NCI-H1417 treated with DMSO at 0.1 percent for 48 hours (cell line): ENCODE measurements at places on chromosomes 3 and 15.
A peak's percentile ranks its signal among the peaks of the same experiment; 100 is the strongest.

GRCh38 chr3:186084264-186084663 lies 24.6 kb downstream of the ETV5 start:
- DNase-seq, result no peak

- no peak for DNase-seq
Measured at GRCh38 chr3:127987309-127987995, 64.8 kb upstream of the SEC61A1 start.

- DNase-seq, result no peak
Measured at GRCh38 chr15:68833700-68834331, 13.1 kb upstream of the ANP32A start.

DNA sequence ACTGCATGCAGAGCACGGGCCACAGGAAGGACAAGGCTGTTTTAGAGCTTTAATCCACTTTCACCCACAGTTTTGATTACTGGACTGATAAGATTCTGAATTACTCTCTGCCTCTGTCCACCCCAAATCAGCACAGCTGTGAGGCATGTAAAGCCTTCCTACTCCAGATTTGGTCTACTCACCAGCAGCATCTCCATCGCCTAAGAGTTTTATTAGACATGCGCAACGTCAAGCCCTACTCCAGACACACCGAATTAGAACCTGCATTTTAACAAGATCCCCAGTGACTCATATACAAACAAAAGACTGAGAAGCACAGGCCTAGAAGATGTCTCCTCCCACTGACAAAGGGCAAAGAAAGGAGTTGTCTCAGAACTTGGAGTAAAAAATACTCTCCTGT lies 221.2 kb downstream of the TUSC7 start:
- no peak for DNase-seq

DNA sequence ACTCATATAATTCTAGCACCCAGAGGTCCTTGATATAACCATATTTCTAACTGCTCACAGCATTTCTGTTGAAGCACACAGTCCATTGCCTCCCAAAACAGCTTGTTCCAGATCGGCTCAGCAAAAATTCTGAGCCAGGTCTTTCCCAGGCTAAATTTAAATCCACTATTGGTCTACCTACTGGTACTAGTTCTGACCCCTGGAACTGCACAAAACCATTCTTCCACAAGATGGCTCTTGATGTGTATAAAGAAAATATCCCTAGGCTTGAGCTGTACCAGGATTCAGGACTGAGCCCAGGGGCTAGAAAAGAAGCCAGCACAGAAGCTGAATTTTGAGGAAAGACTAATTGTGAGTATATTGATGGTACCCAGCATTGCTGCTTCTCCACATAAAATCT lies 75.4 kb upstream of the ABHD17C start:
- no peak for DNase-seq

GRCh38 chr3:54577313-54577712 lies 350.5 kb downstream of the LRTM1 start:
- no peak for DNase-seq

- no peak for DNase-seq
Measured at GRCh38 chr15:73838831-73839426, 34.4 kb upstream of the TBC1D21 start.

GRCh38 chr3:111723293-111724215 lies 128.4 kb upstream of the ZBED2 start:
- peak; percentile 68 for DNase-seq

GRCh38 chr3:14605067-14605466 lies 46.5 kb upstream of the CCDC174 start:
- DNase-seq, result no peak

GRCh38 chr3:181626036-181626435 lies 85.7 kb upstream of the SOX2 start:
- DNase-seq, result peak; percentile 30

GRCh38 chr3:137116619-137117018 lies 158.8 kb downstream of the IL20RB start:
- no peak for DNase-seq

- no peak for DNase-seq
Measured at GRCh38 chr3:26018889-26019288, 229.0 kb downstream of the OXSM start.

- no peak for DNase-seq
Measured at GRCh38 chr15:45351227-45351626, 27.1 kb downstream of the GATM start.

DNA sequence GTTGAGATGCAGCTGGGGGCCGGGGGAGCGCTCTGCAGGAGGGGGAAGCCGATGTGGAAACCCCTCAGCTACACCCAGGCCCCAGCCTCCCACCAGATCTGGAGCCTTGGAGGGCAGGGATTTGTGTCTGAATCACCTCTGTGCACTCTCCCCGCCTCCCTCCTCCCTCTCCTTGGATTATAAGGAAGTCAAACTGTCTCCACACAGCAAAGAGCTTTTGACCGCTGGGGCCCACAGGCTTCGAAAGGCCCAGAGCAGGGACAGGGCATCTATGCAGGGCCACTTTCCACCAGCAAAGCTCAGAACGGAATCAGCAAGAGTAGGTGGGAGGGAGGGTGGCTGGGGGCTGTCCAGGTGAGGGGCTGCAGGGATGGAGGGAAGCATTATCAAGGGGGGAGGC lies 68.9 kb downstream of the IQSEC1 start:
- no peak for DNase-seq

DNA sequence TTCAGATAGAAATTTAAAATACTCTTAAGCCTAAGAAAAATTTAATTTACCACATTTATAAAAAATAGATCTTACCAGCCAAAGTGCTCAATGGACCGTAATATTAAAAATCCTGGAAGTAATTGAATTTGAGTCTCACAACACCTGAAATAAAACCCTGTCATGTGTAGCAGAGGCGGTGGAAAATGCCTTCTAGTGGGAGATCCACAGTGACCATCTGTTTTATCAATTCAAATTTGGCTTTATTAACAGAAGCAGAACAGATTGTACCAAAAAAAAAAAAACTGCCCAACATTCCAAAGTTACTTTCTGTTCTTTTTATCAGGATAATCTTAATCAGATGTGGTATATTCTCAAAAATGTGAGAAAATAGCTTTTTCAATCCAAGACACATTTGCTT lies 71.7 kb downstream of the DMXL2 start:
- DNase-seq, result no peak

DNA sequence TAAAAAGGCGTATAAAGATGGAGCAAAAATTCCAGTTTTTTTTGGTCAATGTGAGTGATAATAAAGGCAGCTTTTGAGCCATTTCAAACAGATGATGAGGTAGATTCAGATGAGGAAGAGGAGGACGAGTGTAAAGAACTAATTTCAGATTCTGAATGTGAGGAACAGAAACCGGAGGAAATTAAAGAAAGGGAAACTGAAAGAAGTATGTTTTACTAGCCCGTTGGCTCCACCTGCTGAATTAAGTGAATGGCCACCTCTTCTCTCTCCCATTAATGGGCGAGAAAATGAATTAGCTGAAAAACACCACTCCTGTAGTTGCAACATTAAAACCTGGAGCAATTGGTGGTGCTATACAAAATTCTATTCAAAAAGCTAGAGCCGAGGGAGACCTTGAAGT lies 55.4 kb downstream of the CYP19A1 start:
- DNase-seq, result no peak

DNA sequence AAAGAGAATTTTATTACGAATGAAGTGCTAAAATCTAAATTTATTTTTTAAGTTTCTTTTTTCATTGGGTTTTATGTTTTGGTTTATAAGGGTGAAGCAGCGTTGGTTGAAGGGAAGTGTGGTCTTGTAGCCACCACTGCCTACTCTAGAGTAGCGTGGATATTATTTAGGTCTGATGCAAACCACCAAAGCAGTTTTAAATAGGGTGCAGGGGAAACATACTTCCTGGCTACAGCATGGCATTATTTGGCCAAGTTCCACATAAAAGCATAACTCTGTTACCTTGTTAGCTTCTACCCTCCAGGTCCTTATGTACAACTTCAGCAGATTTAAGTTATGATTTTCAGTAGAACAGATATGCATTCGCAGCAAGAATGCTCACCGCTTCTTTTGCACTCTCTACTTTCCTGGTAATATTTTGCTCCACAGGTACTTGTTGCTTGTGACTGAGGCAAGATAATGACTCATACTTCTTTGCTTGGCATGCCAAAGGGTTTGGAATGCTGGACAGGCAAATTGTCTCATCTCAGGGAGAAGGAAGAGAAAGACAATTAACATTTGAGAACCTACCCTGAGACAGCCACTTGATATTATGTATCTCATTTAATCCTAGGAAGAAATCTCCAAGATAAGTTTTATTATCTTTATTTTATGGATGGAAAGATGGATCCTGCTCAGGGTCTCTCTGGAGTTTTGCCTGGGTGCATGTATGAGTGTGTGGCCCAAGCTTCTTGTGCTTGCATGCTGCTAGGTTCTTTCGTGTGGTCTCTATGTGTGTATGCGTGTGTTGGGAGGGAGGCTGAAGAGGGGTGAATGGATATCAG lies 5.4 kb downstream of the TGFBR2 start:
- no peak for DNase-seq

DNA sequence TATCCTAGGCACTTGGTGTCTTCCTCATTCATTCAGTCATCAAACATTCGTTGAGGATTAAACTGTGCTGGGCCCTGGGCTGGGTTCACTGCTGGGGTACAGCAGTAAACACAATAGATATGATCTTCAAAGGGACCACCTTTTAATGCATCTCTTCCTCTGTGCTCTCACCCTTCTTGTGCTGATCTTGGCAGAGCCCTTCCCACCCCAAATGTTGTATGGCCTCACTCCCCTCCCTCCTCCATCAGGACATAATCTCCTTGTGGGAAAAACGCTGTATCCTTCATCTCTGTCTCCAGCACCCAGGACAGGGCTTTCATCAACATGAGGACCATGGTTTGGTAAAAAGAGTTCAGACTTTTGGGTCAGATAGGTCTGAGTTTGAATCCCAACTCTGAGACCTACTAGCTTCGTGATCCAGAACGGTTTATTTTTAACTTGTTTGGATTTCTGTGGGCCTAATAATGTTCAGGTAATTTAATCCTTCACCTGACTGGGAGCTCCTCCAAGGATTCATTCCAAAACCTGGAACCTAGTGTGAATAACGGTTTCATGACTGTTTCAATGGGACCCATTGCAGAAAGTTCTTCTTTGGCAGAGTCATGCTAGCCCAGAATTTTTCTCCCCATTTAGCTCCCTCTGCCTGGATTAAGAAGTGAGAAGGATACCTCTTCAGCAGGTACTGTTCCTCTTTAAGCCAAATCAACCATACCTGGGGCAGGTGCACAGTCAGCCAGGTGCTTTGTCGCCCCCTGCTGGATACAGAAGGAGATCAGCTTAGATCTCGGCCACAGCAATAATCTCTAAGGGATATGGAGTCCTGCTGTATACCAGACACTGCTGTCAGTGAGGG lies 5.2 kb upstream of the WNT7A start:
- DNase-seq, result peak; percentile 9

GRCh38 chr3:99526921-99527320 lies 111.5 kb upstream of the COL8A1 start:
- no peak for DNase-seq

DNA sequence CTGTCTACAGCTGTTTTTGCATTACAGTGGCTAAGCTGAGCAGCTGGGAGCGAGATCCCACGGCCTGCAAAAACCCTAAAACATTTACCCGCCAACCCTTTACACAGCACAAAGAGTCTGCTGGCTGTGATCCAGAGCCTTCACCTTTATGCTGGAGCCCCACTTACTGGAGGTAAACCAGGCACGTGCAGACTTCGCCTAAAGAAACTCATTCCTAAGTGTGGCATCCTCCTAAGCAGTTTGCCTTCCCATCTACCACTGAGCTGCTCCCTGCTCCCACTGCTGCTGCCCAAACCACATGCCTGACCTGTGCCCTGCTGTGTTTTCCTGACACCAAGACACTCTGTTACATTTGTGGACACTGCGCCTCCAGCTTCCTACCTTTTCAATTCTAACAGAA lies 53.0 kb downstream of the CHSY1 start:
- no peak for DNase-seq

DNA sequence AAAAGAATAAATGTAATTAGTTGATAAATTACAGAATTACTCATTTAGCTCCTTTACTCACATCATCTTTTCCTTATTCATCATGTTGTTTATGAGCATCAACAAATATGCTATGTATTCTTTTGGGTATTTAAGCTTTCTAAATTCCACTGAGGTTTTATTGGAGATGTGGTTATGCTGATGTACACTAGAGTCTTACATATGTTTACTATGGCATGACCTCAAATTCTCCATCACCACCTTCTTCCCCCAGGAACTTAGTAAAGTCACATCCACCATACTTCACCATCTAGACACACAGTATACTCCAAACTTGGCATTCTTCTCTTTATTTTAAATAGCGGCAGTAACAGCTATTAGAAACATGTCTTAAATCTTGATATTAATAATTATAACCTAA lies 74.1 kb upstream of the MELTF start:
- no peak for DNase-seq

DNA sequence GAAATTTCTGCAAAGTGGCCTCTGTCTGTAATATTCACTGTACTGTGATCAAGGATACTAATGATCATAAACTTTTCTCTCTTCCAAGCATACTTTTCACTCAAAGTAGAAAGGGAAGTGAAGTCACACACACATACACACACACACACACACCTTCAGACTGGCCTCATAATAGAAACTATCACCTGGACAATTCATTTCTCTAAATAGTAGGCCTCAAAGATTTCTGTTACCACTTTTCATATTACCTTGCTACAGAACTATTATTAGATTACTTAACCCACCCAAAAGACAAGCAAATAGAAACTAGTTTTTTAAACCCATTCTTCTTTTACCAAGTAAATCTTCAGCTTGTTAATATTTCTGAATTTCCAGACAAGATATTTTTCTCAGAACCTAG lies 12.2 kb downstream of the CPB1 start:
- no peak for DNase-seq

- no peak for DNase-seq
Measured at GRCh38 chr3:70951316-70951715, 632.2 kb downstream of the FOXP1 start.

DNA sequence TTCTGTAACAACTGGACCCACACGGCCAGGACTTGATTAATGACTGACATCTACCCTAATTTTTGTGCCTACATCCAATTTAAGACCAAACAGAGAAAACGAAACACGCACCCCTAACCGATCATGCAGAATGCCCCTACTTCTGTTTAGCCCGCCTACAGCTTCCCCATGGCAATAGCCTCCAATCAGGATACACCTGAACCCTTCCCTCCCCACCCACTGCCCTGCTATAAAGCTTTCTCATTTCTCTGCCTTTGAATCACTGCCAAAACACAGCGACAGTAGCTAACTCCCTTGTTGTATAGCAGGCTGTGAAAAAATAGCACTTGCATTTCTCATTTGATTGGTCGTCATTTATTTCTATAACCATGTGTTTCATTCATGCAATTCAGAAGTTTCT lies 45.2 kb upstream of the DPPA4 start:
- no peak for DNase-seq
